ENCODE measurements at places on chromosomes 13 and 19. TPM values are rescaled to one million over a fixed set of nuclear protein-coding genes. Genes with fewer than 3 reads are reported as not detected.

DNA sequence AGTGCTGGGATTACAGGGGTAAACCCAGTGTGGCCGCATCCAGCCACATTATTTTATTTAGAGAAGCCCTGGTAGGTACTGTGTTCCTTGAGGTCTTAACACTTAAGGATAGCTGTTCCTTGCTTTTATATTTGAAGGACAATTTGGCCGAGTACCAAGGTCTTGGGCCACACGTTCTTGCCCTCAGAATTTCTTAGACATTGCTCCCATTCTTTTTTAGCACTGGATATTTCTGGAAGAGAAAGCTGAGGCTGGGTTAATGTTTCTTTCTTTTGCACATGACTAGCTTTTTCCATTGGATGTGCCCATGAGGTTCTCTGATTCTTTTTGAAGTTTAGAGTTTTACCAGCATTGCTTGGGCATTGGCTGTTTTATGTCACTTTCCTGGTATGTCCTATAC lies 5.5 kb upstream of the RNF113B start:
- H3K4me1 ChIP-seq, result no peaks in the 10 kb centered on the region
- H3K4me3 ChIP-seq, result no peak overlapping the region
- no peaks in the 10 kb centered on the region for H3K36me3 ChIP-seq
- DNase-seq, result no peak

- H3K4me3 ChIP-seq, result no peak overlapping the region
- DNase-seq, result no peak
- no peaks in the 10 kb centered on the region for H3K36me3 ChIP-seq
- H3K27ac ChIP-seq, result no peak overlapping the region
- peaks cover 5% of the 10 kb centered on the region for H3K27me3 ChIP-seq
Observed at GRCh38 chr13:106376401-106377112, 158.9 kb downstream of the EFNB2 start.

DNA sequence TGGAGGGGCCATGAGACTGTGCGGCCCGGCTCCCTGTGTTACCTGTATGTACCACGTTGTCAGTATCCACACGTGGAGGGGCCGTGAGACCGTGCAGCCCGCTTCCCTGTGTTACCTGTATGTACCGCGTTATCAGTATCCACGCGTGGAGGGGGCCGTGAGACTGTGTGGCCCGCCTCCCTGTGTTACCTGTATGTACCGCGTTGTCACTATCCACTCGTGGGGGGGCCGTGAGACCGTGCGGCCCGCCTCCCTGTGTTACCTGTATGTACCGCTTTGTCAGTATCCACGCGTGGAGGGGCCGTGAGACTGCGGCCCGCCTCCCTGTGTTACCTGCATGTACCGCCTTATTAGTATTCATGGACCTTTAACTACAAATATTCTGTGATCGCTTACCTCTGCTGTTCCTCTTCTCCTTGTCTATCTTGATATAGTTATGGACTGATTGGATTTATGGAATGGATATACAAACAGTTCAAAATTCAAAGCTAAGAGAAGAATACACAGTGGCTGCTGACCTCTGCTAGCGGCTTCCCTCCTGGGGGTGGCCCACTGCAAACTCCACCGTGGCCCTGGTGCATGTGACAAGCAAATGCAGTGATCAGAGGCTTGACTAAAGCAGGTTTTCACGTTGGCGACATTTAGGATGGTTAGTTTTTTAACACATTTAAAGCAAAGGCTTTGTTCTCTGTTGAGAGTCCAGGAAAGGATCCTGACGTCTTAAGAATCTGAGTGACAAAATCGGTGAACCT lies 38.7 kb downstream of the ATP11A start:
- no peaks in the 10 kb centered on the region for H3K4me1 ChIP-seq
- no peak overlapping the region for H3K4me3 ChIP-seq
- peak; percentile 33 for DNase-seq
- no peak overlapping the region for H3K27ac ChIP-seq
- H3K36me3 ChIP-seq, result peaks cover 6% of the 10 kb centered on the region
- no peaks in the 10 kb centered on the region for H3K27me3 ChIP-seq

DNA sequence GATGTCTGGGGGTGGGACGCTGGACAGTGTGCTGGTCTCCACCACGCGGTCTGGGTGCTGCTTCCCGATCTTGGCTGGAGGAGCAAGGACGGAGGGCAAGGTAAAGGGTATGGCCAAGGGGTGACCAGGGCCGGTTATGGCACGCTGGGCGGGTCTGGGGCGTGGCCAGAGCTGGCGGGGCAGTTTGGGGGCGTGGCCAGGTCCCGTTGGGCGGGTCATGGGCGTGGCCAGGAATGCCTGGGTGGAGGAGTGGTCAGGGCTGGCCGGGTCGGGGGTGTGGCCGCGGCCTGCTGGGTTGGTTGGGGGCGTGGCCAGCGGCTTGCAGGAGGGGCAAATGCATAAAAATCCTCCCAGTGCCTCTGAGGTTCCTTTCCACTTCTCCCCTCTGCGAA lies 19.2 kb downstream of the GPX4 start:
- H3K4me3 ChIP-seq, result no peak overlapping the region
- H3K4me1 ChIP-seq, result peaks cover 52% of the 10 kb centered on the region
- no peaks in the 10 kb centered on the region for H3K27me3 ChIP-seq

DNA sequence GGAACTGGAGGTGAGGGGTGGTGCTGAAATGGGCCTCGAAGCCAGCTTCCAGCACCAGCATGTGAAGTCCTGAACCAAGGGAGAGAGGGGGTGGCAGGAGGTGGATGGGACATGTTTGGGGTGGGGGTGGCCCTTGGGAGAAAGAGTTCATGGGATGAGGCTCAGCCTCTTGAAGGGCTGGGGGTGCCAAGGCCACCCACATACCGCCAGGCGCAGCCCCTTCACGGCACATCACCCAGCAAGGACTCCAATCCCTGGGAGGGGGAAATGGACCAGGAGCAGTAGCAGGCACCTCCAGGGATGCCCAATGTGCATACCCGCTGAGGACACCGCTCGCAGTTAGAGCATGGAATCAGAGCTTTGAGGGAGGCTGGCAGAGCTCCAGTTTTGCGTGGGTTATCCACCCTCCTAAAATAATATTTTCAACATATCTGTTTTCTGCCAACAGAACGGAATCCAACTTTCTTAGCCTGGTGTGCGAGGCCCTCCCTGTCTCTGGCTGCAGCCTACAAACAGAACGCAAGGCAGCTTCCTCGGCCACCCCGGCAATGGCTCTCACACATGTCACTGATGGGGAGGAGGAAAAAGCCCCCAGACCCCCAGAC lies 140.5 kb upstream of the VSTM2B start:
- H3K4me3 ChIP-seq, result no peak overlapping the region
- no peaks in the 10 kb centered on the region for H3K27me3 ChIP-seq
- DNase-seq, result peak; percentile 40
- no peaks in the 10 kb centered on the region for H3K36me3 ChIP-seq
- no peak overlapping the region for H3K27ac ChIP-seq

The ZNF135 gene
- total RNA-seq, result 8.1 TPM

The PGLYRP1 gene
- total RNA-seq, result 32.3 TPM

The ANO8 gene
- total RNA-seq, result 6.5 TPM

The PABPC3 gene
- 0.30 TPM for total RNA-seq

The SPACA4 gene
- total RNA-seq, result not detected

Measured in spleen (tissue), 13 donors.